Nephron progenitor cell (in vitro differentiated cells): ENCODE measurements at places on chromosomes 11 and 22.

GRCh38 chr11:57751676-57752253 lies at the start of gene BTBD18:
TSS of gene BTBD18 (minus strand) at chr11:57751819. CDS start at chr11:57751188, 631 bp downstream.
- no peak for DNase-seq

GRCh38 chr11:118527109-118527508 lies at the start of gene TTC36:
TSS of gene TTC36 (plus strand) at chr11:118527474. CDS start at chr11:118527495, 21 bp downstream.
- no peak for DNase-seq

GRCh38 chr22:27571463-27572277 lies 229.9 kb downstream of the MN1 start:
- no peak for DNase-seq

GRCh38 chr22:50146439-50147238 lies 23.9 kb upstream of the PANX2 start:
- peak; percentile 59 for DNase-seq

GRCh38 chr11:66492161-66492865 lies 12.1 kb downstream of the DPP3 start:
- no peak for DNase-seq

DNA sequence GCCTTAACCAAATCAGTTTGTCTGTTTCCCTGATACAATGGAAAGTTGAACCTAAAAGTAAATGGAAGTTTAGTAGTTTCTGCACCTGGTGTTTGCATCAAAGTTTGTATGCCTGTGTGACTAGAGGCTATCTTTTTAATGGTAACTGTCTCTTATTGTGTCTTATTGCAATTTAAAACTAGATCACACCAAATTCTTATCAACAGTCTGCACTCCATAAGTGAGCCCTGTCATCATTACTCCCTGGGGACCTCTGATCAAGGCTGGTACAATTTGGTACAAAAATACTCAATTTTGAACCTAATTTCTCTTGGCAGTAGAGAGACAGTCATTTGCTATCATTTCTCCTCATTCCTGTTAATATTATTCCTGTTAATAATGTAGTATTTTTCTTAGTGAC lies 38.1 kb downstream of the ARHGAP1 start:
- no peak for DNase-seq

GRCh38 chr11:113240790-113241635 lies 73.4 kb upstream of the TTC12 start:
- DNase-seq = no peak

- no peak for DNase-seq
Observed at GRCh38 chr11:8732748-8733241, 50.2 kb downstream of the RPL27A start.

DNA sequence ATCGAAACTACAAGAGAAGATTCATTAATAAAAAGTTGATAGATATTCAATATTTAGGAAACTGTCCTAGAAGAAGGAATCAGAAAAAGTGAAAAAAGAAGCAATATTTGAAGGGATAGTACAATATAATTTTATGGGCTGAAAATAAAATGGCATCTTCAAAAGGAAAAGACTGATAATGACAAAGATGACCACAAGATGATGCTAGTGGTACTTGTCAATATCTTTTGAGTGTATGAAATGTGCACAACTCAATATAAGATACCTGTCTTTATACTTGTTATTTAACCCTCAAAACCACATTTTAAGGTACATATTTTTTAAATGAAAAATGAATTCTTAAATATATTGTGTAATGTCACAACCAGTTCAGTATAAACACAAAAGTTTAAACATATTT lies 1059.6 kb upstream of the RAG2 start:
- no peak for DNase-seq

DNA sequence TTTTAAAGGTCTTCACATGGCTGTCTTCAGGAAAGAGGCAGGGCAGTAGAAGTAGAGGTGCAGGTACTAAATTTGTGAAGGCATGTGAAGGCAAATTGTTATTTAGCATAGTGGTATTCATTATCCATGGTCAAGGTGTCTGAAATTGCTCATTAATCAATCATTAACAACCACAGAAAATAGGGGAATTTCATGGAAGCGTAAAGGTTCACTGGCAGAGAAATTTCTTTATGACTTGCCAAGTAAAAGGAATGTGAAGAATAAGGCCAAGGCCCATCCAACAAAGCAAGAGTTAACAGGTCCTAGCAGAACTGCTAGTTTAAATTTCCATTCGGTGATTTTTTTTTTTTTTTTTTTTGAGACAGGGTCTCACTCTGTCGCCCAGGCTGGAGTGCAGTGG lies 59.0 kb downstream of the RSF1 start:
- no peak for DNase-seq

DNA sequence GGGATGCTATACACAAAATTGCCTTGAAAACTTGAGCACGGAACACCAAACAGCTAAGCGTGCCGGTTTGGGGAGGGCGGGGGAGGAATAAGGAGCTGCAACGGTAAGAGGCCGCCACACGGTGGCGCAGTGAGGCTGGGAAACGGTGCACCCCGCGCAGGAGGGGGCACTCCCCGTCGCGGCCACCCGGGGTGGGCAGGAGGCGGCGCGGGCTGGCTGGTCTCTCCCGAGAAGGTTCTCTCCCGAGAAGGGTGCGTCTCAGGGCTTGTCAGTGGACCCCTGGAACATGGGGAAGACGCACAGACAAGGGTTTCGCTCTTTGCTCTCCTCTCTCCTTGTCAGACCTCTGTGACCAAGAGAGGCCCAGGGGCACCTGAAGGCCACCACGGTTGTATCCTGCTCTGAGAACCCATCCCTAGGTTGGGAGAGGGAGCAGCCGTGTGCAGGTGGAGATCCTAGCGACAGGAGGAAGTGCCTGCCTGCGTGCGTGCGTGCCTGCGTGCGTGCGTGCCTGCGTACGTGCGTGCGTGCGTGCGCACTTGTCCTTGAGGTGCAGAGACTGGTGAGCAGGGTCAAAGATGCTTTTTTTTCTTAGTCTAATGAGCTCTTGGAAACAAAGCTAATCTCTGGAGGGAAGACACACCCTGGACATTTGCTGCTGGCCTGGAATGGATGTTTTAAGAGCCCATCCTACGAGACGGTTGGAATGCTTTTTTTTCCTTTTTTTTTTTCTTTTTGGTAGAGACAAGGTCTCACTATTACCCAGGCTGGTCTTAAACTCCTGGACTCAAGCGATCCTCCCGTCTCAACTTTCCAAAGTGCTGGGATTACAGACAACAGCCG lies 18.1 kb upstream of the JAM3 start:
- DNase-seq = peak; percentile 87

- DNase-seq = no peak
Observed at GRCh38 chr11:196786-197731, 4.2 kb downstream of the SCGB1C1 start.
